ENCODE measurements at places on chromosomes 3 and 15.
A peak's percentile ranks its signal among the peaks of the same experiment; 100 is the strongest.

DNA sequence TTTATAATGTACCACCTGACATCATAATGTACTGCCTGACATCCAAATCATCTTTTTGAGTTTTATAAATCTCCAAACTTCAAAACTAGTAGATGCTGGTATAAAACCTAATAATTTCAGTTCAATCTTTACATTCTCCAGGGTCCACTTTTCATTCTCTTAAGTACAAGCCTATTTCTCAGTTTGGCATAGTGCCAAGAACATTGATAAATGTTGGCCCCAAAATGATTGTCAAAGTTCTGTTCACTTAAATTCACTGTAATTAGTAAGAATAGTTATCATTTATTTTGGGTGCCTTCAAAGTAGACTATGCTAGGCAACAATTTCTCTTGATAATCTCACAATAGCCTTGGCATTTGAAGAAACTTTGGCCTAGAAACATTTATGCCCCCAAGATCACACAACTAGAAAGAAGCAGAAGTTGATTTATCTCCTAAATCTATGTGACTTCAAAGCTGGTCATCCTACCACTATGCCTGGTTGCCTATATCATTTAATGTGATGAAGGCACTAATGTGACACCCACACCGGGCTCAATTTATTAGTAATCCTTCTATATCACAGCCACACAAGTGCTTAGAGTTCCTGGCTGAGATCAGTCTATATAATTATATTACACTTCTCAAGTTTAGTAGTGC, 101.7 kb downstream of the ZNF609 start:
- DNase-seq = no peak

DNA sequence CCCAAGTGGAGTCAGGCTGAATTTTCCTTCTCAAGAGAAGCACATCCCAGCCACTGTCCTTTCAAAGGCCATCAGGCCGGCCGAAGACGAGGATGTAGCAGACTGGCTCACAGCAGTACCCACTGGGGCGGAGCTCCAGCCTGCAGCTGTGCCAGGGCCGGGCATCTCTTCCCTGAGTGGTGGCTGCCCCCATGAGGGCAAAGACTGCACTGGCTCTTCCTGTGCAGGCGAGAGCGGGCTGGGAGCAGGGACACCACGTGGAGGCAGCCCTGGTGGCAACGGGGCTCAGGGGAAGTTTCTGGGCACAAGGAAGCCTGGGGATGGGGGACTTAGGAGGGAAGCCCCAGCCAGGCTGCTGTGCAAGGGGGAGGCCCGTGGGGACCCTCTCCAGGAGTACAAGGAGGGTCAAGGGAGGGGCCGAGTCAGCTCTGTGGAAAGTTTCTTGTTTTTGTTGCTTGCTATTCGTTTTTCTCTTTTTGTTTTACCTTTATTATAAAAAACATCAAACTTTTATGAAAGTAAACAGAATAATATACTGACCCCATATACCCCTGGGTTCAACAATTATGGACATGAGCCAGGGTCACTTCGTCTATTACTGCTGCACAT, 66.1 kb downstream of the RPN1 start:
- DNase-seq = peak; percentile 54

- no peak for DNase-seq
Measured at GRCh38 chr15:69834761-69835160, 263.0 kb downstream of the TLE3 start.

DNA sequence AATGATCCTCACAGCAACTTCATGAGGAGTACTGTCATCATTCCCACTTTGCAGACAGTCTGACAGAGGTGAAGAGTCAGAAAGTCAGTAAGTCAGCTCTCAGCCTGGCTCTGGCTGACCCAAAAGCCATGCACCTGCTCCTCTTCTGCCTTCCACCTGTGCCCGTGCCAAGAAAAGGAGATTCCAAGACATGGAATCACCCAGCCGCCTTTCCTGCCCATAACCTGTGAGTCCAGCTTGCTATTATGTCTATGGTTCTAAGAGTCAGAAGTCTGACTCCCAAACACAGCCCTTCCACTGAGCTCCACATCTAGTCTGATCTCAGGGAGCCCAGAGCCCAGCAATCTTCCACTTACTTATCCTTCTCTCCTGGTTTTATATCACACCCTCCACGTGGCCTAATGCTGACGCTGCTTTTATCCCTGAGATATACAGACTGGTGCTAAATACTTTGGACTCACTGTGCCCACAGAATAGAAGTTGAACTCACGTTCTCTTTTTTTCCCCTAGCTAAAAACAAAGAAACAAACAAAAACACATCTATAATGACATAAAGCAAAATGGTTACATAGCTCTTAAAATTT, 66.0 kb downstream of the PLD1 start:
- no peak for DNase-seq

GRCh38 chr3:126014252-126014651, 45.3 kb downstream of the ROPN1B start:
- DNase-seq = no peak

- peak; percentile 32 for DNase-seq
Measured at GRCh38 chr3:115638991-115639390, 15.7 kb downstream of the GAP43 start.

- DNase-seq = no peak
Measured at GRCh38 chr15:77544162-77544561, 88.5 kb downstream of the LINGO1 start.

DNA sequence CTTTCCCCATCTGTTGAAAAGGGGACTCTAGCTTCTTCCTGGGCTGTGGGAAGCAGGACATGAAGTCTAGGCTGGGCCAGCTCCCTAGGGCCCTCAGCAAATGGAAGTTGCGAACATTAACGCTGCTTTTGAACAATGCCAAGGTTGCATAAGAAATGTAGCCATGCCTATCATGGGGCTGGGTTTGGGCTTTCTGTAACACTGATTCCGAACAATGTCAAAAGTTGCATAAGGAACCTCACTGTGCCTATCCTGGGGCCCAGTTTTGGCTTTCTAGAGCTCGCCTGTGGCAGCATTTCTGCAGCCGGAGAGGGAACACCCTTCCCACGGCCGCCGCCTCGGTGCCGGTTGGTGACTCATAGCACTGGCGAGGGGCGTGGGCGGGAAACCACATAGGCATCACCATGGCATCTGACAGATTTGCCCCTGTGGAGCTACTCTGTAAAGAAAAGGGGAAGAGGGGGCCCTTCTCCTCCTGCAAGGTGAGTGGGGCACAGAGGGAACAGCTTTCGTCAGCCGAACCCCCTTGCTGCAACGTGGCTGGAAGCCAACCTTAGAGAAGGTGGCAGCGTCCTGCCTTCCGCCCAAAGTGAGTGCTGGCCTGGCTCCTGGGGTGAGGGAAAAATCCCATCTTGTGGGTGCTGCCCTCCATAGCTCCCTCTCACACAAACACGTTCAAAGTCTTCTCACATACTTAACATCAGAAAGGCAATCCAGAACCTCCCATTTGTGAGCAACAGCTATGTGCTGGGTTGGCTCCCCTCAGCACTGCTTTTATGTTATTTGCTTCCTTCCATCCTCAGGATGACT, 46.6 kb upstream of the ATP2B2 start:
- no peak for DNase-seq

DNA sequence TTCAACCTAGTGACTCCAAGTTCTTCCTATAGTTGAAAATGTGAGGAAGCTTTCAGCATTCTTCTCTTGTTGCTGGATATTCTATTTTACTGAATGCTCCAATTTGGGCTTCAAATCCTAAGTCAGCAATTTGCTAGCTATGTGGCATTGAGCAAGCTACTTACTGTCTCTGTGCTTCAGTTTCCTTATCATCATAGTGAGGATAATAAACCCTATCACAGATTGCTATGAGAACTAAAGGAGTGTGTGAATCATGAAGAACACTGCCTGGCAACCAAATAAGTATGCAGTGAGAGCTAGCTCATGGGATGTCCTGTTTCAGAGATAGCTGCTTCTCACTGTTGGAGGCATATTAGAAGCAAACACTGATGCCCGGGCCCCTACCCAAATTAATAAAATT, 163.8 kb upstream of the CDIN1 start:
- DNase-seq = no peak

GRCh38 chr3:9732080-9732739, 675 bp downstream of the BRPF1 start:
- no peak for DNase-seq

DNA sequence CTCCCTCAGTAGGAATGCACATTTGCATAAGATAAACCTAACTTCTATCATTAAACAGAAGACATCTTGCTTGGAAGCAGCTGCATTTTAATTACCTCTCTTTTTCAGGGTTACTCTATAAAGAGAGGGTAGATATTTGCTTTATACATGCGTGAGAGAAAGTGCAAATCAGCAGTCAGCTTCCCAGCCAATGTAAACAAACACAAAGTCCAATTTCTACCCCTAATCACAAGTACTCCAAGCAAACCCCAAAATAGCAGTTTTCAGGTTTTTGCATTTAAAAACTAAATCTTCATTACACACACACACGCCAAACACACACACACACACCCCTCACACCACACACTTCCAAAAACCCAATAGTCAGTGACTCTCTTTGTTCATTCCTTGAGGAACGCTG, 303.9 kb upstream of the ALCAM start:
- DNase-seq = no peak

GRCh38 chr15:95520511-95520910, 810.0 kb upstream of the NR2F2 start:
- DNase-seq = peak; percentile 27

DNA sequence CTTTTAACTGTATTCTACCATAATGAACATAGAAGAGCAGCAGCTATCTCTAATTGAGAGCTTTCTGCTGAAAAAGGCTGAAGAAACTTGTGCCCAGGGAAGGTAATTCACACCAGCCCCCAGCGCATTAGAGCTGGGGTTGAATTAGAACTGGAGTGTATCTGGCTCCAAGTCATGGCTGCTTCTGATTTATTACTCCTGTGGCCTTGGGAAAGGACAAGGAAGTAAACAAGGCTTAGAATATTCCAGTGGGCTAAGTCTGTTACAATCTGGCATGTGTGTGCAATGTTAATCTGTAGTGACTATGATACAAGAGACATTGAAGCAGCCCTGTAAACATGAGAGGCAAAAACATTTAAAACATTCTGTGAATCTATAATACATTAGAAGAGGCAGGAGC, 18.1 kb downstream of the CPA3 start:
- DNase-seq = no peak

- no peak for DNase-seq
Measured at GRCh38 chr3:185741586-185741985, 83.3 kb downstream of the IGF2BP2 start.

DNA sequence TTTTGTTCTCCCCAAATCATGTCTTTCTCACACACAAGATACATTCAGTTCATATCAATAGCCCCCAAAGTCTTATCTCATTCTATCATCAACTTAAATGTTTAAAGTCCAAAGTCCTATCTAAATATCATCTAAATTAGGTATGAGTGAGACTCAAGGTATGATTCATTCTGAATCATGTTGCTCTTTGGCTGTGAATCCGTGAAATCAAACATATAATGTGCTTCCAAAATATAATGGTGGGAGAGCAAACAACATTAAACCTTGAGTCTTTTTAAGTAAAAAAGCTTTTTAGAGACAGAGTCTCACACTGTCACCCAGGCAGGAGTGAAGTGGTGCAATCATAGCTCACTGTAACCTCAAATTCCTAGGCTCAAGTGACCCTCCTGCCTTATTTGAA, 139.1 kb downstream of the SAMMSON start:
- no peak for DNase-seq

GRCh38 chr15:100060276-100060926, 281.4 kb downstream of the ADAMTS17 start:
- no peak for DNase-seq

DNA sequence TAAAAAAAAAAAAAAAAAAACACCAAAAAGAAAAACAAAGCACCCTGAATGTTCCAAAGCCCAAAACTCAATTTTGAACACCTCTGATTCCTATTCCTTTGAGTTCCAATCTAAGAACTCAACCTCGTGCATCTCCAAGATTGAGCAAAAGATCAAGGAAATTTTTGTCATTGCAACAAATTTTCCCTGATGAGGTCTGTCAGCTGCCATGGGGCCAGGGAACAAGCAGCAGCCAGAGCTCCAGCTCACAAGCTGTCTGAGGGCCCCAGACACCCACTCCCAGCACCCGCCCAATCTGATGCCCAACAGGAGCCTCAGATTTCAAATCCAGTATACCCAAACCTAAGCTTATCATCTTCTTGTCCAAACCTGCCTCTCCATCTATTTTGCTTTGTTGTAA, 87.6 kb upstream of the ACP3 start:
- DNase-seq = no peak

DNA sequence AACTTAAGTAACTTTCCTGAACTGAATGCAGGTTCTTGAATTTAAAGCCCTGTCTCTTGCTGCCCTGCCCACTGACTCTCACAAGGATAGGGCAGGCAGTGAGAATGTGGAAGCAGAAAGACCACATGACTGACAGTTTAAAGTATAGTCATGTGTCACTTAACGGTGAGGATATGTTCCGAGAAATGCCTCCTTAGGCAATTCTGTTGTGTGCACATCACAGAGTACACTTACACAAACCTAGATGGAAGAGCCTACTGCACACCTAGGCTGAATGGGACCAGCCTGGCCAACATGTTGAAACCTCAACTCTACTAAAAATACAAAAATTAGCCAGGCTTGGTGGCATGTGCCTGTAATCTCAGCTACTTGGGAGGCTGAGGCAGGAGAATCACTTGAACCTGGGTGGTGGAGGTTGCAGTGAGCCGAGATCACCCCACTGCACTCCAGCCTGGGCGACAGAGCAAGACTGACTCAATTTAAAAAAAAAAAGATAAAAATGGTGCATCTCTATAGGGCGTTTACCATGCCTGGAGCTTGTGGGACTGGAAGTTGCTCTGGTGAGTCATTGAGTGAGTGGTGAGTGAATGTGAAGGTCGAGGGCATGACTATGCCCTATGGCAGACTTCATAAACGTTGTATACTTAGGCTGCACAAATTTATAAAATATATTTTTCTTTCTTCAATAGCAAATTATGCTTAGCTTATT, 18.9 kb upstream of the COPG1 start:
- DNase-seq = no peak

DNA sequence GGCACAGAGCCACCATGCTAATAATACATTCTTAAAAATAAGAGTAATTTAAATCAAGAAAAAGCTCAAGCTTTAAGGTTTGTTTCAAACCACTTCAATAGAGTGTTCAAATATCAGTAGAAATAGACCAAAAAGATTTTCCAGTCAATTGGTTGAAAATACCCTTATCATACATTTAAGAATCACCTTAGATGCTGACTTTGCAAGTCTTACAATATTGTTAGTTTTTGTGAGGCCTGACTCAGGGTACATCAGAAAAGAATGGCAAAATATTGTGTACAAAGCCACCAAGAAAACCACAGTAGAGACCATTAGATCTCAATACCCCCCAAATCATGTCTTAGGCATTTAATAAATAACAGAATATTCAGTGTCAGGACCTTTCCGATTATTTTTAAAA, 19.8 kb upstream of the NRG4 start:
- DNase-seq = no peak

DNA sequence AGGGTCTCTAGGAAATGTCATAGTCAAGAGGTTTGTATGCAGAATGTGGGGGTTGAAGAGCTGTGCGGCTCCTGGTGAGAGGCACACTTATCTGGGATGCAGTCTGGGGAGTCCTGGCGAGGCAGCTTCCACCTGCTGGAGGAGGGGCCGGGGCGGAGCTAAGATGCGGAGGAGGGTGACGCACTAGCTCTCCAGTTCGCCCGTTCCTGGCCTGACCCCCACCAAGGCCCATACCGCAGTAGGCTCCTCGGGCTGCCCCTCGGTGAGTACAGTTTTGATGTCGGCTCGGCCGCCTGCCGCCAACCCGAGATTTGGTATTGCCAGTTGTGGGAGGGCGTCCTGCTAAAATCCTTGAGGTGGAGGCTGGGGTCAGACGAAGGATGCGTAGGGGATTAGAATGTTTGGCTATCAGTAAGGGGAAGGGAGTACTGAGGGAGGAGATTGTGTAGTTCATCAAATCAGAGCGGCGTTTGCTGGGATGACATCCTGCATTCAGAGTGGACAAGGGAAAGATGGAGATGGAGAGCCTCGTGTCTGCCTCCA, at the start of gene SCG5:
SCG5 (plus strand) TSS at position 194 of the 543 bp plus-strand sequence. CDS start 1,883 bp downstream, outside the sequence.
- DNase-seq = peak; percentile 55

Measured in spinal cord (tissue), 10 donors.